ENCODE measurements at places on chromosomes 2 and 18. TPM values are rescaled to one million over a fixed set of nuclear protein-coding genes. Genes with fewer than 3 reads are reported as not detected.

DNA sequence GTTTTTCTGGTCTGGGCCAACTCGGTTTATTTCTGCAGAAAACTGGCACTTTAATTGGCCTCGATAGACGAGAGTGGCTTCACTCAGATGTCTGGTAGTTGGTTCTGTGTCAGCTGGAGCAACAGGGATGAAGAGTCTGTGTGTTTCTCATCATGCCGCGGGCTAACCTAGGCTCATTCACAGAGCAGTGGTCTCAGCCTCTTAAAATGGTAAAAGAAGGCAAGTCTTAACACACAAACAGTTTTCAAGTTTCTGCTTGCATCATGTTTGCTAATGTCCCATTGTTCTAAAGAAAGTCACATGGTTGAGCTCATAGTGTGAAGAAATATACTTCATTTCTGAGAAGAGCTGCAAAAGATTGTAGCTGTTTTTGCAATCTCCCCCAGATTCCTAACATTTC, 37.5 kb upstream of the ANXA4 start:
- no peak for DNase-seq

DNA sequence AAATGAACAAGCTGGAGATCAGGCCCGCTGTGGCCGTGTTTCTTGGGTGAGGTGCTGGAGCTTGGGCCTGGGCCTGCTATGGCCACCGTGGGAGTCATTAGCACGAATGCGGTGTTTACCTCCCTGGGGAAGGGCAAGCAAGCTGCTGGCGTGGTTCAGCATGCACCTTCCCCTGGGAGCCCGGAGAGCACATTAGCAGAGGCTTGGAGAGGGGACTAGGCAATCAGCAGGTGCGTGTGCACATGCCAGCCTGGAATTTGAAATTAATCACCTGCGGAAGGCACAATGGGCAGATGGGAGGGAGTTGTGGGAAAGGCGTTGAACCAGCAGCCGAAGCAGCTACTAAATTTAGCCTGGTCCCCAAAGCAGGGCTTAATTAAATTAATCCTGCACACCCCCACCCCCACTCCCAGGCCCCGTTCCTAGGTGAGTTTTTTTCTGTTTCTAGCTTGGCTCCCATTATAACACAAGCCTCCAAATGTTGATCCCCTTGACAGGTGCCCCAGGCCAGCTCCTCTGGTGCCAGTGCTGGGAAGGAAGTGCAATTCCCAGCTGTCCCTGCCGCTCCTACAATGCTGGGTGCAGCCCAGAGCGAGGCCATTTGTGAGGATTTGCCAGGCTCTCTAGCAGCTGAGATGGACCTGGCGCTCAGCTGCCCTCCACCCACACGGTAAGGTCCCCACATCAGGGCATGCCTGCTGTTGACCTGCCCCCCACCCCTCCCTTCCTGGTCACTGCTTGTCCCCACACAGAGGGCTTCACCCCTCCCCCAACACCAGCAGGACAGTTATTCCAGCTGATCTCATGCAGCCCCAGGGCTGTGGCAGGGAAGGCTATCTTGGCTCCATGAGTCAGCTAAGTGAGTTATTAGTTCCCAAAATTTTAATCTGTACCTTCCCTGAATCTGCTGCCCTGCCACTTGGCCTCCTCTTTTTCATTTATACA, 115.0 kb downstream of the ZBTB7C start:
- DNase-seq: peak; percentile 81

DNA sequence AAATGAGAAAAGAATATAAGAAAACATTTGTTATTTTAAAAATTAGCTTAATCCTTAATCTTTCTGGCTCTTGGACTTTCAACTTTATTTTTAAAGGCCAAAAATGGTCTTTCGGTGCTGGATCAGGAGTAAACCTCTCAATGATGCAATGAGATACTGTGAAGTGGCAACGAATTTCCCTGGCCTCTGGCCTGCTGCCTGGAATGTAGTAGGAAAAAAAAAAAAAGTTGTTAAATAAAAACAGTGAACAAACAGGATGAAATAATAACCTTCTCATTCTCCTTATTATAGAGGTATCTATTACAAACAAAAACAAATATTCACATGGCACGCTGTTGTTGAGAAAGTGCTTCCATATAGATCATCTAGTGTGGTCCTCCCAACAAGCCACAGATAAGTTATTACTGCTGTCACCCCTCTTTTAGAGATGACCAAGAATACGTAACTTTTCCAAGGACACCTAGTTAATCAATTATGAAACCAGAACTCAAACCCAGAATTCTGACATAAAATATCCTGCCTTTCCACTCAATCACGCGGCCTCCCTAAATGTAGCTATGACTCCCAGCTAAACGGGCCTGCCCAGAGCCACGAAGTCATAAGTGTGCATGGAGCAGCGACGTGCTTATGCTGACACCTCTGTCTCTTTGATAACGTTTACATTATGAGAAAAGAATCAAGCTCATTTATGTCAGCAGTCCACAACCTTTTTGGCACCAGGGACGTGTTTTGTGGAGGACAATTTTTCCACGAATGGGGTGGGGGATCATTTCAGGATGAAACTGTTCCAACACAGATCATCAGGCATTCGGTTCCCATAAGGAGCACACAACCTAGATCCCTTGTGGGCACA, 170.9 kb downstream of the BCL2 start:
- no peak for DNase-seq

DNA sequence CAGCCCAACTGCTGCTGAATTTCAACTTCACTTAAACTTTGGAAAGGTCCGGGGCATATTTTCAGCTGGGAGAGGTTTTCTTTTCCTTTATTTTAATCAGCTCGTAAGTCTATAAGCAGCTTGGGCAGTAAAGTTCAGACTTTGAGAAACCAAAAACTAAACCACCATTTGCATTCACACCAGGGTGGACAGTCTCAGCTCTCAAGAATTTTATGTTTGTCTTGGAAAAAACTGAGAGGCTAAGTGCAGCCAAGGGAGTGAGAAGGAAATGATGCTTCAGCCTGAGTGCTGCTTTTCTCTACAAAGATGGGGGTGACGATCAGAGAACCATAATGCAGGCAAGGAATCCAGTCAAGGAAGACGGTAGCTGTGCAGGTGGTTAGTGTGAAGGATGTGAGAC, 30.2 kb downstream of the MCFD2 start:
- no peak for DNase-seq

DNA sequence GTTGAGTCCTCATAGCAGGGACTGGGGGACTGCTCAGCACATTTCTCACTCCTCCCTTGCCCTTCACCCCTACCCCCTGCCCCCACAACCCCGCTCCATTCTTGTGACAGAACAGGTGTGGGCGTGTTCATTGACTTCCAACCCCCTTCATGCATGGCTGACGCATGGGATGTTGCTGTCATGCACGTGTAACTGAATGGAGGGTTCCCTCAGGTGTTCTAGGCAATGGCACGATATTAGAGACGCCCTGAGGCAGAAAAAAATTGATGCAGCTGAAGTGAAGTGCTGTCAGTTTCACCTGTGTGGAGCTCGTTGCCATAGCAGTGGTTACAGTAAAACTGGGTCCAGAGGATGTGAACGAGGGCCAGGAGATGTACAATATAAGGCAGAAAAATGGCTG, 6.5 kb upstream of the THOC1 start:
- DNase-seq: no peak

The SLC14A1 gene
- total RNA-seq: 1.2 TPM

All from mesenteric fat pad (tissue), 1 donor.